ENCODE measurements at places on chromosomes 7 and 10. TPM values are rescaled to one million over a fixed set of nuclear protein-coding genes. Genes with fewer than 3 reads are reported as not detected.
A peak's percentile ranks its signal among the peaks of the same experiment; 100 is the strongest.

- DNase-seq: no peak
Measured at GRCh38 chr7:136061433-136061832, 84.3 kb upstream of the MTPN start.

DNA sequence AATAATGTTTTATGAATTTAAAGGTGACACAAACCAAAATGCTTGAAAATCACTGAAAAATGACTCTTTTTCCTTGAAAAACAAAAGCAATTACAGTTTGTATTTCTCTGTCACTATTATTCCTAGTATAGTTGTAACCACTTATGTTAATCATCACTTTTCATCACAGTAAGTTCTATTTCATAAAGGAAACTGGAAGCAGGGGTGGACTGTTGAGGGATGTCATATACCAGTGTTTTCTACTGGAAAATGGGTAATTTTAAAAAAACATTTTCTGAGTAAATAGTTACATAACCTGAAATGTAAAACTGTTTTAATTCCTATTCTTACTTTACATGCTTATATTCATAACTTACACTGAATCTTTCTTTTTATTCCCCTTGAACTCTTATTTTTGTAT, 32.2 kb upstream of the SFMBT2 start:
- no peak for DNase-seq

FXYD4 gene
- 1.1 TPM for polyA plus RNA-seq

- DNase-seq: peak; percentile 36
Measured at GRCh38 chr7:29177963-29178600, 16.5 kb upstream of the CHN2 start.

DNA sequence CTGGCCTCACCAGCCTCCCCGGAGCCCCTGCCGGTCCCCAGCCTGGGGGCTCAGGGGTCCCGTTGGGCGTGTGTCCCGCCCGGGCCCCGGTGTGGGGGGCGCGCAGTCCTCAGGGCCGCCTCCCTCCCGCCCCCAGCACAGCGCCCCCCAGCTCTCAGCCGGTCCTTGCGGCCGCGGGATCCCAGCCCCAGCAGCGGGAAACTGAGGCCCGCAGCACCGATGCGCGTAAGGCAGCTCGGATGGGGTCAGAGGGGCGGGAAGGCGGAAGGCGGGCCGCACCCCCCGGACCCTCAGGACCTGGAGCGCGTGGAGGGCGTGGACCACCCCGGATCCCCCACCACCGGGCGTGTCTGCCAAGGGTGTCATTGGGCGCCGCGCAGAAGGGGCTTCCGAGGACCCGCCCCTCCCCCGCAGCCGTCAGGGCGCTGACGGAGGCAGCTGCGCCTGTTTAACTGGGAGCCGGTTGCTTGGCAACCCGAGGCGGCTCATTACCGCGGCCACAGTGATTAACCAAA, 14.9 kb downstream of the UNCX start:
- peak; percentile 37 for DNase-seq

- no peak for DNase-seq
Measured at GRCh38 chr7:99422186-99422585, 13.4 kb downstream of the BUD31 start.

TSPAN15 gene
- 93.8 TPM for polyA plus RNA-seq

SPDYE9 gene
- polyA plus RNA-seq: 1.9 TPM

DNA sequence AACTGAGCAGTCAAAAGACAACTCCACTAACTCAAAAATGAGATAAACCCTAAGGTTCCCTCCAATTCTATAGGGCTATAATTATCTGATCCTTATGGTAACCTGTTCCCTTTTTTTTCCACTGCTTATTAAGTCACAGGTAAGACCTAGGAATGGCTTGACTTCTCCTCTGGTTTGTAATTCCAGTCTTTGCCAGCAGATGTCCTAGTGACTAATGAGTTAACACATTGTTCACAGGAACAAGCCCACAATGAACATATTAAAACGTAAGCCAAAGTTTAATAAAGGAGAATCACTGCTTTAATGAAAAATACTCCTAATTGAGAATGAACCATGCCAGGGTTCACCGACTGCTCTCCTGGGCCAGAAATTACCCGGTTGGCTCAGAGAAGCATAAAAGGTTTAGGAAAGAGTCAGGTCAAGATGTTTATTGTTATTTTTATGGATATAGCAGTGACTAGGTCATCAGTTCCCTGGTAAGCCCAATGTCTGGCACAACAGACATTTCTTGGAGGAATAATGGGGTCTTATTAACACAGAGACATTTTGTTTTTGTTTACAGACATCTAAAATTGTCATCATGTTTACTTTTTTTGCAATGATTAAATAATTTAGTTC, 120.1 kb downstream of the ELAPOR2 start:
- peak; percentile 26 for DNase-seq

DNA sequence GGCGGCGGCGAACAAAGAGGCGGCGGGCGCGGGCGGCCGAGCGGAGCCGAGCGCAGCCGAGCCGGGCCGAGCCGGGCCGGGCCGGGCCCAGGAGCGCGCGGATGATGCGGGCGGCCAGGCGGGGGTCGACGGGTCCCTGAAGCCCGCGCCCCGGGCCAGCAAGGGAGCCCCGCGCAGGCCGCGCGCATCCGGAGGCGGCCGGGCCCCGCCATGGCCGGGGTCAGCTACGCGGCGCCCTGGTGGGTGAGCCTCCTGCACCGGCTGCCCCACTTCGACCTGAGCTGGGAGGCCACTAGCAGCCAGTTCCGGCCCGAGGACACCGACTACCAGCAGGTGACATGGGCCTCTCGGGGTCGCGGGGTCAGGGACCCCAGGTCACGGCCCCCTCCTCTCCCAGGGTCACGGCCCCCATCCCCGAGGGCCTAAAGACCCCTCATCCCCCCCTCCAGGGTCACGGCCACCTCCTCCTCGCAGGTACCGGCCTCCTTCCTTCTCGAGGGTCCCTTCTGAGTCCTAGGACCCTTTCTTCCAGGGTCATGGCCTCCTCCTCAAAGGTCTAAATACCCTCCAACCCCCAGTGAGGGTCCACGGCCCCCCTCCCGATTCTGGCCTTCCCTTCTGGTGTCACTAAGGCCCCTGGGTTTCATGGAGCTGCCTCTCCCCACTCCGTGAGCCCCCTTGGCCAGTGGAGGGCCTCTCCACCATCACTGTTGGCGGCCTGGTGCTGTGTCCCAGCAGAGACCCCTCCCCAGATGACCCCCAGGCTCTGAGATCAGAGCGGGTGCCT, at the start of gene TTYH3:
Gene TTYH3, plus strand, starts transcription at position 41 of the 787 bp plus-strand sequence. Its CDS starts 170 bp downstream, at position 211.
- no peak for DNase-seq

AP1S1 gene
- 20.5 TPM for polyA plus RNA-seq

DNA sequence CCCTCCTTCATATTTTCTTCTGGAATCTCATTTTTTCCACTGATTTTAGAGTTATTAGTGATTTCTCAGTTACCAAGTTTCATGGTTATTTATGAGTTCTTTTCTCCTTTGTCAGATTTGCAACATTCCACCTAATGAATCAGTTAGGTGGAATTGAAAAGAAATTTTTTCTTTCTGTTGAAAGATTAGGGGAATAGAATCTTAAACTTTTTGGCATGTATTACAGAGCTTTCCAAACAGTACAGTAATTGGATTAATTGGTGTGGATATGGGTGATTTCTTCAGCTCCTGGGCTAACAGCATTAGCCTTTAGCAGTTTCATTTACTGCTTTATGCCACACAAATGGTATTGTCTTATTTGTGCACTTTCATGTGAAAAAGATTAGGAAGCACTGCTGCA, 17.0 kb downstream of the STAM start:
- no peak for DNase-seq

DNA sequence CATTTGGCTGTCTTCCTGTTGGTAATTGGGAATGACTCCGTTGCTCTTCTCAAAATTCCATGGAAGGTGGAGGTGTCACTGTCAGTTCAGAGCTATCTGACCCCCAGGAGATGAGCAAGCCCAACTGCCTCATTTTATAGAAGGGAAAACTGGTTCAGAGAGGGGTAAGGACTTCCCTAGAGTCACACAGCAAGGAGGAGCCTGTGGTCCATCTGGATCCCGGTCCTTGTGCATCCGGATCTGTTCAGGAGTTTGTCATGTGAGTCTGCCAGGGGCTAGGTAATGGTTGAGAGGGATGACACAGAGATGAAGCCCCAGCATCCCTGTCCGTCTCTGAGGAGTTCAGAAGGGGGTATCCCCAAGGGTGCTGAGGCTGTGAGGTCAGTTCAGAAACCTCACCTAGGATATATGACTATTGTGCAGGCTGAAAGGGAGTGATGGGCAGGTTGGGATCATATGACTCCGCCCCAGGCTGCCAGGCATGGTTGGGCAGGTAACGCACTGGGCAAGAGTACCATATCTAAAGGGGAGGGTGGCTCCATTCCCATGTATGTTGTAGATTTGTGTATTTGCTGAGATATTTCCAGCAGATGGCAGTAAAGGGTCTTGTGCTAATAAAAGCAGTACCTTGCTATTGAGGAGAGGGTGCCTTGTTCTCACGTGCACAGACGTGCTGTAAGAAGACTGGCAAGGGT, 16.0 kb upstream of the SLC29A3 start:
- DNase-seq: peak; percentile 48

DNA sequence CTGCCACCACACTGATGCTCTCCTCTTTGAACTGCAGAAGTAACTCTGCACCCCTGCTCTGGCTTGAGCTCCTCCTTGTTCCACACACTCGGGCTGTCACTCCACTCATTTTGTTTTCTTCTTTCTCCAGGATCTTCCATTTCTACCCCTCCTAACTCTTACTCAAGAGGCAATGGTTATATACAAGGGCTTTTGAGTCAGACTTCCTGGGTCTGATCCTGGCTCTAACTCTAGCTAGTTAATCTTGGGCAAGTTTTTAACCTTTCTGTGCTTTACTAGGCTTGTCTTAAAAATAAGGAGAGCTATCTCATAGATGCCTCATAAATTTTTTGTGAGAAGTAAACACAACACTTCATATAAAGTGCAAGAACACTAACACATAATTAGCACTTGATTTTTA, 45.3 kb upstream of the GNAI1 start:
- DNase-seq: no peak

GRCh38 chr10:13054844-13055243, 45.1 kb upstream of the OPTN start:
- DNase-seq: no peak

C10orf90 gene
- 0.49 TPM for polyA plus RNA-seq

FKBP6 gene
- polyA plus RNA-seq: 0.12 TPM

SUFU gene
- 16.4 TPM for polyA plus RNA-seq

ARPC1B gene
- 48.9 TPM for polyA plus RNA-seq

GRCh38 chr10:53601260-53601875, 828.8 kb upstream of the MBL2 start:
- DNase-seq: peak; percentile 8

GRCh38 chr10:48634198-48634983, 29.5 kb upstream of the ARHGAP22 start:
- DNase-seq: peak; percentile 39

DNA sequence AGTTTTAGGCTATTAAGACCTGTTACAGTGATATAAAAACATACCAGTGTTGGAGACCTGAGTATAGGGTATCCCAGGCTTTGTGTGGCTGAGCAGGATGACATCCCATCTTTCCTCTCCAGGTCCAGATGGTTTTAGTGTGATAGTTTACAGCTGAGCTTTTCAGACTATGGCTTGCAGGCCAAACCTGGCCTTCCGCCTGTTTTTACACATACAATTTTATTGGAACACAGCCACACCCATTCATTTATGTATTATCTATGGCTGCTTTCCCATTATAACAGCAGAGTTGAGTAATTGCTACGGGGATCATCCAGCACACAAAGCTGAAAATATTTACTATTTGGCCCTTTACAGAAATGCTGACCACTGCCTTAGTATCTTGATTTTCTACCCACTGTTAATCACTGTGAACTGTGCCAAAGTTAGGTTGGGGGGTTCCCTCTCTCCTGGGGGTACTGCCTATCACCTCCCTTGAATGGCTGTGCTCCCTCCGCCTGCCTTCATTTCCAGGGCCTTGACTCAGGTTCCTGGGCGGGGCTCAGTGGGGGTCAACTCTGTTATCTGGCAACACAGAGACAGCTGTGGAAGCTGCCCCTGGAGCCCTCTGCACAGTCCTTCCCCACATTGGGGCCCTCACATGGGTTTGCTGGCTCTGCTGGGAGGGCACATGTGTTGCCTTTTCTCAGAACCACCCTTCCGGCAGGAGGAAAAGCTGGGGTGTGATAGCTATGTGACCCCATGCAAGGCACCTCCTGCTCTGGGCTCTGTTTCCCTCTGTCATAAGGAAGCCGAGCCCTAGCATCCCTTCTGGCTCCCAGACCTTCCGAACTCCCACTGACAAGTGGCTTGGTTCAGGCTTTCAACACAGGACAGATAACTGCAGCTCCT, 40.3 kb upstream of the SH2D4B start:
- DNase-seq: peak; percentile 62

All from hindlimb muscle (tissue), 1 donor.